ENCODE measurements at places on chromosomes 4 and X.

- DNase-seq = no peak
These were observed 5.8 kb upstream of the USO1 start for GRCh38 chr4:75718529-75718928.

DNA sequence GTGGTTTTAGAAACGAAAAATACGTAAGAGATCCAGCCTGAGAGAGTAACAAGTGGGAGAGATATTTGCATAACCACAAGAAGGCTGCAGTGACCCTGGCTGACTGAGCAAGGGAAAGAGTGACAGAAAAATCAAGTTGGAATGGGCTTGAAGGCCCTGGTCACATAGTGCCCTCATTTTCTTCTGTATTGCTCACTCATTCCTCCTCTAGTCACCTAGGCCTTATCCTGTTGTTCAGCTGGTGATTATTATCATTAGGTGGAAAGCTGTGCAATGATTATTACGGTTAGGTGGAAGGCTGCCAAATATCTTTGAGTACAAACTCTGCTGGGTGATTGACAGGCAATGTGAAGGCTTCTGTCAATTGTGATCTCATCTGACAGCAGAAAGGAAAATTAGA, 2384.1 kb downstream of the PCDH7 start:
- no peak for DNase-seq

DNA sequence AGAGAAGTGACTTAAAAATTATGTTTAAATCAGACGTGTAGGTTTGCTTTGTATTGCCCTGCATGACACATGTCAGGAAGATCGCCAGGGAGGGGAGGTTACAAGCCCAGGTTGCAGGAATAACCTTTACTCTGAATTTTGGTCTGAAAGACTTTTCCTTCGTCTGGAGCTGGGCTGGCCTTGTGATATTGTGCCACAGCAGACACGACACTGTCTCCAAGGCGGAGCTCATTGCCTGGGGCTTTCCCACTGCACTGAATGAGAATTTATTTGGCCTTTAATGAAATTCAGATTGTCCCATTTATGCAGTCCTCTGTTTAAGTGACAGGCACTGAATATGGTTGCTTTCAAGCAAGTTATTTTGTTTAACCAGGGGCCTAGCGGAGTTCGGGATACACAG, 45.1 kb downstream of the RHOH start:
- no peak for DNase-seq

- no peak for DNase-seq
These were observed 381 bp downstream of the TXK start for GRCh38 chr4:48133669-48134068.

DNA sequence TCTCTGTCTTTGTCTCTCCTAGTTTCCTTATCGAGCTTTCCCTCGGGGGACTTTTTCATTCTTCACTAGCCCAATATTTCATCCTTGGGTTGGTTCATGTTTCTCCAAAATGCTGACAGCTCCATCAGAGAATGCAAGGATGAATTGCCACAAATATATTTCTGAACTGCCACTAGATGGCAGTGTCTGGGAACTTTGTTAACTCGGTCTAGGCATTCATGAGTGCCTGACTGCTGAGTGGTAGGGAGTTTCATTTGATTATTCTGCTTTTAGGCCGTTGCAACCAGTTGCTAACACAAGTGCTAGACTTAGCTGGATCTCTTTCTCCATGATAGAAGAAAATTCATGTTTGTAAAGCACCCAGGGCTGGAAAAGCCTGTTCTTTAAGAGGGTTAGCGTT, 73.5 kb upstream of the RAP2C start:
- no peak for DNase-seq

Data from sciatic nerve (tissue), 2 donors.